ENCODE measurements at places on chromosomes 3 and 15.

GRCh38 chr3:14891135-14892132, 55.9 kb upstream of the NR2C2 start:
- DNase-seq: no peak

- no peak for DNase-seq
Observed at GRCh38 chr3:94990952-94991705, 928.3 kb downstream of the NSUN3 start.

GRCh38 chr3:152323834-152324233, 55.1 kb downstream of the MBNL1 start:
- DNase-seq: no peak

- peak; percentile 3 for DNase-seq
Observed at GRCh38 chr3:134350266-134350665, 24.0 kb downstream of the AMOTL2 start.

GRCh38 chr3:84125201-84125721, 833.5 kb upstream of the CADM2 start:
- DNase-seq: no peak
